Stimulated activated CD8-positive, alpha-beta memory T cell treated with anti-CD3 and anti-CD28 coated beads, Interleukin-15, amount 100 ng/mL, for 4 hours (primary cell): ENCODE measurements at places on chromosomes 5 and 9.
A peak's percentile ranks its signal among the peaks of the same experiment; 100 is the strongest.

- DNase-seq: no peak
Observed at GRCh38 chr9:108264093-108264492, 591.7 kb downstream of the ACTL7B start.

DNA sequence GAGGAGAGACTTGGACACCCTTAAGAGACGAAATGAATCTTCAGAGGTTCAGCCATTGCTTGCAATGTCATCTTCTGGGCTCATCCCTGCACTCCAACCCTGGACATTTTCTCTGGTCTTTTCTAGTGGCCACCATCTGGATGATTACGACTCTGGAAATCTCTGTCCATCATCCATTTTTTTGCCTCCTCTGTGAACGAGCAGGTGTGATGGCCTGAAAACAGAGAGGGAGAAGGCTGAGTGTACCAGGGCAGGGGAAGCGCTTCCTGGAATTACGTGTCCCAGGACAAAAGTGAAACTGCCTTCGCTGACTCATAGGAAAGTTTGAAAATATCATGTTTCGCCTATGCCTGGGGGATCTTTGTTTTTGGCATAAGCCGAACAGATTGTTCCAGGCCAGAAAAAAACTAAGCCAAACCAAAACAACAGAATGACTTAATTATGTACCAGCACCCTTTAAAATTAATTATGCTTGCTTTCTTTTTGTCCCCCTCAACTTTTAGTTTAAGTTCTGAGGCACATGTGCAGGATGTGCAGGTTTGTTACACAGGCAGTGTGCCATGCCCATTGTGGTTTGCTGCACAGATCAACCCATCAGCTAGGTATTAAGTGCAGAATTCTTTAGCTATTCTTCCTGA is 31.9 kb downstream of the ANKRD33B start:
- DNase-seq: peak; percentile 24

DNA sequence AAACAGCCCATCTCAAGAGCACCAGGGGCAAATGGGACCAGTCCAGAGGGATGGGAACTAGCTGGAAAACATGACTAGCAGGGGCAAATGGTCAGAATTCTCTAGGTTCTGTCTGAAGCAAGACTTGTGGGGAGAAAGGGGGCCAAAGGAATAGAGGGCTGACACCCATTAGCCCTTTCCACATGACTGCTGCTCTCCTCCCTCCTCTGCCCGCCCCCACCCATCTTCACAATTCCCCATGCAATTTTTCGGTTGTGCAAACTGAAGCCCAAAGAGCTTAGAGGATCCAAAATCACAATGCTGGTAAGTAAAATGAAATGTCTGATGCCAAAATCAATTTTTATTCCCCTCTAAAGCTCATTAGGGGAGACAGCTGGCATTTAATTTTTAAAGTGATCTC is 207.1 kb downstream of the DCP2 start:
- DNase-seq: no peak

GRCh38 chr9:100346836-100347235 is 5.9 kb downstream of the TEX10 start:
- DNase-seq: no peak

DNA sequence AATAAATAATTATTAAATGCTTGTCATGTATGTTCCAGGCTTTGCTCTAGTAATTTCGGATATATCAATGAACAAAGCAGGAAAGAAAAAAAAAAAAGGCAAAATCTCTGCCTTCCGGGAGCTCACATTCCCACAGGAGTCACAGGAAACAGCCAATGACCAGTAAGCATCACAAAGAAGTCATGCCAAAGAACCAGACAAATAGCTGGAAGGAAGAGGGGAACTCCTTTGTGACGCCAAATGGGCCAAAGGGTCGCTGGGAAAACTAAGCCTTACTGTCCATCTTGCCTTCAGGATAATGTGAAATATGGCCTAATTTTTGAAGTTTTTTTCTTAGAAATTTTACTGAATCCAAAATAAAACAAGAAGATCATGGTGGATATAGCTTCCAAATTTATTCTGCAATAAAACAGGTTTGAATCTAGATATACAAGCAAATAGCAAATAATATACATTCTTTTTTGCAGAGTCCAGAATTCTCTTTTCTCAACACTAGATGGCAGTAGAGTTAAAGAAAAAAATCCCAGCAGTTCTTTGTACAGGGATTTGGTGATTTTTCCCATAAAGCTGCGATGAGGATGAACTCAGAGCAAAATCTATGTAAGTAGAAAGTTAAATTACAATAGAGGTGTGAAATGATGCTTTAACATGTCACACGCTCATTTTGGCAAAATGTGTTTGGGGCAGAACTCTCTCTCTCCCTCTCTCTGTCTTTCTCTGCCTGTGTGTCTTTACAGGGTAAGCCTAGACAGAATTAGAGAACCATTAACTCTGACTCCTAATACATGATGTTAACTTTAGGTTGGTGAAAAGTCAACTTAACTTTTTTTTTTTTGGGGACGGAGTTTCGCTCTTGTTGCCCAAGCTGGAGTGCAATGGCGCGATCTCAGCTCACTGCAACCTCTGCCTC is 60.0 kb upstream of the TUT7 start:
- no peak for DNase-seq

GRCh38 chr9:92725266-92725545 is 39.4 kb downstream of the BICD2 start:
- no peak for DNase-seq

DNA sequence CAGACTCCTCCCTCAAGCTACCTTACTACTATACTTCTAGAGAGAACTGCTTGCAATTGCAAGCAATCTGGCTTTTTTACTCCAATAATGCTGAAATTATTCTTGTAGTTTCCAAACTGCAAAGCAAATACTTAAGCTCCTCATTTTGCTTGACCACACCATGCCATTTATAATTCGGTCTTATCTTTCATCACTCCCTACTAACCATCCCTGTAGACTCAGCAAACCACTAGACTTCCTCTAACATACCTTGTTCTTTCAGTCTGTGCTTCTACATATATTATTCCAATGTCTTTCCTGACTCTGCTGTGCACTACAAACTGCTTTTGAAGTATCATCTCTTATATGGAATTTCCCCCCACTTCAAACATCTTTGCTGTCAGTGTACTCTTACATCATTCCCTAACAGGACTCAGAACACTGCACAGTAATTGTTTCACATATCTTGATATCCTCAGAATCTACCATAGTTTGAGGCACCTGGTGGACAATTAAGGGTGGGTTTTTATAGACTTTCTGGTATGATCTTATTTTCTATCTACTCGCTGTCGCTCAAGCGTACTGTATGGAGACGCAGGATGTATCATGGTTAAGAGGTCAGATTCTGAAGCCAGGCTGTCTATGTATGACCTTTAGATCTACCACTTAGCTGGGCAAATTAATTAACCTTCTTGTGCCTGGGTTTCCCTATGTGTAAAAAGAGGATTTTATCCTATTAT is 2.8 kb downstream of the IL6ST start:
- DNase-seq: no peak

- DNase-seq: no peak
Observed at GRCh38 chr5:140322751-140323731, 20.1 kb upstream of the PFDN1 start.

- no peak for DNase-seq
Observed at GRCh38 chr9:5840788-5841187, 7.9 kb upstream of the ERMP1 start.

GRCh38 chr5:3092664-3093063 is 341.2 kb upstream of the IRX2 start:
- DNase-seq: no peak

- no peak for DNase-seq
Observed at GRCh38 chr9:81564632-81565031, 124.7 kb downstream of the TLE1 start.

- no peak for DNase-seq
Observed at GRCh38 chr9:126615245-126615790, 1.6 kb downstream of the LMX1B start.

DNA sequence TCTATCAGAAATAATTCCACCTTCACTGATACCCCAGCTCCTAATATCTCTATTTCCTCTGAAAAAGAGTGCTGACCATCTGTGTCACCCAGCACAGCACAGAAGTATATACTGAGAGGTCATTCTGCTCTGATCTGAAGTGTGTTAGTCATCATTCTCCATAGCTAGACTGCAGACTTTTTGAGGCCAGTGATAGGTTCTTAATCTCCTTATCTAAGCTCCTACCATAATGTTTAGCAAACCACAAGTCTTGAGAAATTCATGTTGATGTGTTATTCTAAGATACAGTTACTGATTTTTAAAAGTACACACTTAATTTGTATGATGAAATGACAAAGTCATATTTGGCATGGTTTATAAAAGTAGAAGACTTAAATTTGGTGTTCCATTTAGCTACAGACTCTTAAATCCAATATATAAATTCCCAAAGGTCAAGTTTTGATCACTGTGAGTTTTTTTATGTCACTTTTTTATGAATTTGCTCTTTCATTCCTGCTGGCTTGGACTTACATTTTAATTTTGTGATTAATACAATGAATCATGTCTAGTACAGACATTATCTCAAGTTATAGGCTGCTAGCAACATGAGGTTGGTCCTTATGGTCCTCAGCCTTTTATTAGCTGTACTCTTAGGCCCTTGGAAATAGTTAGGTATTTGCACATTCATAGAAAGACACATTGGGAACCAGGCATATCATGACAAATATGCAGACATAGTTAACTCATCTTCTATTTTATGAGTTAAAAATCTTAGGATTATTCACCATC is 380.8 kb downstream of the EBF1 start:
- DNase-seq: no peak

DNA sequence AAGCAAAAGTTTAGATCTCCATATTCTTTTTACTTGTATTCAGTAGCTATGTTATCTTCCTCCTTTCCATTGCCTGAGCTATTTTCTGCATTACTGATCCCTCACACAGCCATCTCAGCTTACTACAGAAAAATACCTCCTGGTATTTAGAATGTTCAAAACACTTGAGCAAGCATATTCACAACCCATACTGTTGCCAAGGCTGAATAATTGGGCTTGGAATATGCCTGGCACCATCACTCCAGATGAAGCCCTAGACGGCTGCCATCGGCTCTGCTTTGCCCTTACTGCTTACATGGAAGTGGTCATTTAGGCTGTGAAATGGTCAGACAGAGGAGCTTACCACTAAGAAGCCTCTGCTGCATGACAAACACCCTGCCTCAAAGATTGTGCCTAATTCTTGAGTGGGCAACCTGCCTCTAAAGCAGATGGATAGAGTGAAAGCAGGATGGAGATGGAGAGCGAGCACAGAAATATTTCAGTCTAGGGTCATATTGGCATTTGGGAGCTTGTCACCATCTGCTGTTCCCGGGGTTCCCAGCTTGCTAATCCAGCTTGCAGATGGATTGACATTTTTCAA is 92.5 kb upstream of the TAS2R1 start:
- no peak for DNase-seq

DNA sequence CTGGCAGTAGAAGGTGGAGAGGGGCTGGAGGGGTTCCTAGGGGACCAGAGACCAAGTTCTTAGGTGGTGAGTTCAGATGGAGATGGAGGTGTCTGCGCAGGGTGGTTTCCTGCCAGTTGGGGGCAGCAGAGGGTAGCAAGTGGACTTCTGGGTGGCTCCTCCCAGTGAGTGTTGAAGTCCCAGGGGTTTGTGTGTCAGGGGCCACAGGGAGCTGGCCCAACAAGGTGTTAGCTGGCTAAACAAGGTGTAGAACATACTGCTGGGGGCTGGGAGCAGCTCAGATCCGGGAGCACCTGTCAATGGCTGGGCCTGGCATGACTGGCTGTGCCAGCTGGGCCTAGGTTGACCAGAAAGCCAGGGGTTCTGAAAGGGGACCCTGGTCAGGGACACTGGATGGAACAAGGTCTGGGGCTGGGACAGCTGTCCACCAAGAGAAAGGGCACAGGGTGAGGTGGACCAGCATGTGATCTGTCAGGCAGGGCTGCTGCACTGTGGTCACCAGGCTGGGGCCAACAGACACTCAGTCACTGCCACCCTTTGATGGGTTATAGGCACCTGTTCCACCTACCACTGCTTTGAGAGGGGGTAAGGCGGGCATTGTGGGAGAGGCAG is 35.6 kb downstream of the DAB2IP start:
- DNase-seq: no peak

DNA sequence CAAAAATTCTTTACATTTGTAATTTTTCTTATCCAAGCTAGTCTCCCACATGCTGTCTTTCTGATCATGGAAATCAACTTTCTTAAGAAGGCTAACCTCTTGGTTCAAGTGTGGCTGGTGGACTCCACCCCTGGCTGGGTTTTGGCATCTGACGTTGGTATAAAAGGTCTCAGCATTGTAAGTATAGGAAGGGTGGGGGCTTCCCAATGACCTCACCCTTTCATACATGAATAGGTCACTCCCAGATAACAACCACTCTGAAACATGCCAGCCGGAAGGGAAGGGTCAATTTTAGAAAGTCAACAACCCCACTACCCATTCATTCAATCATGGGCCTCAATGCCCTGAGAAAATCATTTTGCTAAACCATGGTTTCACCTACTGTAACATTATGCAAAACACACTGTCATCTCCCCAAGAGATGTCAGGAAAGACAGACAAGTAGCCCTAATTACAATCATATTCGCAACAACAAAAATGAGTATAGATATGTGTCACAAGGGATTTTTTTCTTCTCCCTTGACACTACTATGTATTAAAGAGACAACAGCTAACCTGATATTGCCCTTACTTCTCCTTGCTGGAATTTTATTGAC is 31.9 kb upstream of the PCSK5 start:
- no peak for DNase-seq

- no peak for DNase-seq
Observed at GRCh38 chr5:153699035-153699434, 208.6 kb downstream of the GRIA1 start.

GRCh38 chr5:100595152-100595811 is 60.1 kb downstream of the FAM174A start:
- no peak for DNase-seq

DNA sequence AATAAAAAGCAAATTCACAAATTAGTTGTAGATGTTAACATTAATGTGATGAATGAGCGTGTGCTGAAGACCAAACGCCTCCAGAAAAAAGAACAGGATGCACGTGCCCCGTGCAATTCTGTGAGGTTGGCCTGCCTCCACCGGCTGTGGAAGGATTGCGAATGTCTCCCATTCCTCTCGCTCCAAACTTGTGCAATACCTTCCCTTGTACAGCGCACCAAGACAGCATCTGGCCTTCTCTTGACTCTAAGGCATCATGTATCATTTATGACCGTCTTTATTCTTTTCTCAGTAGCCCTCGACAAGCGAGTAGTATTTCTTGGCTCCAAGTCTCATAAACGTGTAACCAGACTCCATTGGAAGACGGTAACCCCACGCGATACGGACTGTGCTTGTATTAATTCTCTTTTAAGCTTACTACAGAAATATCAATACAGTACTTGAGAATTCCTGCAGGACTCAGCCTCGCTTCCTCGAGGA is 1.5 kb upstream of the TESK1 start:
- DNase-seq: no peak

DNA sequence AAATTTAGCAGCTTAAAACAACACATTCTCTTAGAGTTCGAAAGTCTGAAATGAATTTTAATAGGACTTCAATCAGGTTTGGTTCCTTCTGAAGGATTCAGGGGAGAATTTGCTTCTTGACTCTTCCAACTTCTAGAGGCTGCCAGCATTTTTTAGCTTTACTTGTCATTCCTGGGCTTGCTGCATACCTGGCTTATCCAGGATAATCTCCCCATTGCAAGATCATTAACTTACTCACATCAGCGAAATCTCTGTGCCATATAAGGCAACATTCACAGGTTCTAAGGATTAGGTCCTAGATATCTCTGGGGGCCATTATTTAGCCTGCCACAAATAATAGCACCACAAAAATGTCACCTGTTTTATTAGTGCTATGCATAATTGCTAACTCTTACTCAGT is 46.2 kb upstream of the PCSK5 start:
- no peak for DNase-seq
